ENCODE measurements at places on chromosomes 6 and 20. TPM values are rescaled to one million over a fixed set of nuclear protein-coding genes. Genes with fewer than 3 reads are reported as not detected.

REM1 gene
- not detected for polyA plus RNA-seq

BMP5 gene
- polyA plus RNA-seq: not detected

RNF146 gene
- polyA plus RNA-seq: 28.1 TPM

SYNE1 gene
- polyA plus RNA-seq: 6.1 TPM

OR12D3 gene
- polyA plus RNA-seq: not detected

CRISP2 gene
- not detected for polyA plus RNA-seq
